ENCODE measurements at places on chromosomes 7 and 10.

- peak; percentile 59 for DNase-seq
Measured at GRCh38 chr10:101779544-101780186, 3.6 kb downstream of the NPM3 start.

GRCh38 chr10:103102195-103102594 is 90.9 kb downstream of the NT5C2 start:
- DNase-seq = no peak

DNA sequence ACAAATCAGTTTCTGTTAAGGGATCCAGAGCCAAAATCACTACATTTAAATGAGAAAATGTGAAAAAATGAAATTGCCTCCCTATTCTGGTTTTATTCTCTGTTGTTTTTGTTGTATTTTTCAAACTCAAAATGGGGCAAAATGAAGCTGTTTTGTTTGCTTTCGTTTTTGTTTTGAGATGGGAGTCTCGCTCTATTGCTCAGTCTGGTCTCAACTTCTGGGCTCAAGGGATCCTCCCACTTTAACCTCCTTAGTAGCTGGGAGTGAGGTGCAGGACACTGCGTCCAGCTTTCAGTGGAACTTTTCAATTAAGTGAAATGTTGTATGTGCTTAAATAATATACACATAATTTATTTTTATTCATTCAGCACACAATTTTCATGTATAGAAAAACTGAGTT is 205.0 kb downstream of the SORCS1 start:
- no peak for DNase-seq

DNA sequence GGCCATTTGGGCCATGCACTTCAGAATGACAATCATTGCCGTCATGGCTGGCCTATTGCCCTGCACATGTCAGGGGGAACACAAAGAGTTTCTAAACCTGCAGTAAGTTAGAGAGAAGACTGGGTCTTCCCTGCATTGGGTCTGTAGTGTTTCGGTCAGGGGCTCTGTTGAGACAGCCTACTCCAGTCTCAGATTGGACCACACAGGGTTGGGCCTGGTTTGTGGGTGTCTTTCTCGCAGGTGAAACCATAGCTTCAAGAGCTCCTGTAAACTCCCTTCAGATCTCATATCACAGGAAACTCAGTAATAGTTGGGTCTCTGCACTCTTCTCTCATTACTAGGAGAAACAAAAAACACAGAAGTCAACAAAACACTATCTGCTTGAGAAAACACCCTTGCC is 7.3 kb upstream of the TARP start:
- DNase-seq = no peak

GRCh38 chr7:101556453-101556968 is 72.6 kb downstream of the MYL10 start:
- DNase-seq = no peak

DNA sequence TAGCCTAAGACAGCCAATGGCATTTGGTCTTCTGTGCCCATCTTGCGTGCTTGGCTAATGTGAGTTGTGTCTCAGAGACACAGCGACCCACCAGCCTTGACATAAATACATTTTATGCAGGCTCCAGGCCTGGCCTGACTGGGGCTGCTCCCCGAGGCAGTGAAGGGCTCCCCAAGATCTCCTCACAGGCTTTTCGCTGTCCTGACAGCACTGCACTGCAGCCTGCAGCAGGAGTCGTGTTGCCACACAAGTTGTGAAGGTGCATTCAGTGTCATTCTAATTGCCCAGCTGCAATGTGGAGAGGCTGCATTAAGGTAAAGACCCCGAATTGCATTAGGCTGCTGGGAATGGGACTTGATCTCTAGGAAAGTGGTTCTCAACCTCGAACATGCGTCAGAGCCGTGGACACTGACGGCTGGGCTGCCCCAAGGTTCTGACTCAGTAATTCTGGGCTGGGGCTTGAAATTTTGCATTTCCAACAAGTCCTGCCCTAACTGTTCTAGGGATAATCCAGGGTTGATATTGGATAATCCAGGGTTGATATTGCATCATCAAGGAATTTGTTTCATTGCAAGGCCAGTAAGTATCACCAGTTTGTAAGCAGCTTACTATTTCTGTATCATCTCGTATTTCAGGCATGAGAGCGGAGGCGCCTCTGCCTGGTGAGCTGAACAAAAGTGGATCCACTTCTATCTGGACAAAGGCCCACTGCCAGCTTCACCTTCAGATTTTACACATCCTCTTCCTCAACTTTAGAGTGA is 108.7 kb upstream of the INSIG1 start:
- no peak for DNase-seq

GRCh38 chr10:18659819-18660535 is 746 bp downstream of the ARL5B start:
- DNase-seq = no peak

DNA sequence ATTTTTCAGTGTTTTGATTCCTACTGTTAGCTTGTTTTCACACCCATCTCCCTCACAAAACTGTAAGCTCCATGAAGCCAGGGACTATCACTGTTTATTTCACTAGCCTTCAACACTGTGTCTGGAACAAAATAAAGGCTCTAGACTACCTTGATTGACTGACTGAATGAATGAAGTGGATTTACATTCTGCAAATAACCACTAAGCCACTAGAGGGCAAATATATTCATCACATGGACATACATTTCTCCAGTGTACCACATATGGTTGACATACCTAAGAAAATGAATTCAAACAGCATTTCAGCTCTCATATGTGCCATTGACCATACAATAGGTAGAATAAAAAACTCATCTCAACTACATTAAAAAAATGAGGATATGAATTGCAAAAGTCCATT is 185.9 kb downstream of the RAB11FIP2 start:
- DNase-seq = no peak

DNA sequence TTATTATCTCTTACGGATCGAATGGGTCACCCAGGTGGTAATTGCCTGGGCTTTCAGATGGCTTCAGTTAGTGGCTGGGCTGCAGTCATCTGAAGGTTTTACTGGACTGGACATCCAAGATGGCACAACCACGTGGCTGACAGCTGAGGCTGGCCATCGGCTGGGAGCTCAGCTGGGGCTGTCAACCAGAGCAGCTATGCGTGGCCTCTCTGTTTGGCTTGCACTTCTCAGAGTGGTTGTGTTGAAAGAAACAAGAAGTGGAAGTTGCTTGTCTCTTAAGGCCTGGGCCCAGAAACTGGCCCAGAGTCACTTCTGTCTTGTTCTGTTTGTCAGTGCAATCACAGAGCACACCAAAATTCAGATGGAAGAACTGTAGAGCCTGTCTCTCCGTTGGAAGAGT is 5.7 kb upstream of the GDI2 start:
- no peak for DNase-seq

DNA sequence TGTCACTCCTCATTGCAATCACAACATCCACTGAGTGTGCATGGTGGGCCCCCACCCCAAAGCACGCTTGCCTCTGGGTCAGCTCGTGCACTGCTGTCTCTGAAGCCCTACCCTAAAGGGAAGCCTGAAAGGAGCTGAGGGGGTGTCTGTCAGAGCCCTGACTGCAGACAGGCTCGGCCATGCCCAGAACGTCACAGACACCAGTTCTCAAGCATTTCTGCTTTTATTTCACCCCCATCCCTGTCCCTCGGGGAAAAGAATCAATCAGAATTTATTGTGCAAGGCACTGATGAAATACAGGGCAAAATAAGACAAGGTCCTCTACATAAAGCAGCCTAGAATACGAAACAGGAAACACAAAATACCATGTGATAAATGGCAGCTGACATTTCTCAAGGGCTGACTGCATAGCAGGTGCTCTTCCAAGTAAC is 231.8 kb downstream of the WDR37 start:
- no peak for DNase-seq

DNA sequence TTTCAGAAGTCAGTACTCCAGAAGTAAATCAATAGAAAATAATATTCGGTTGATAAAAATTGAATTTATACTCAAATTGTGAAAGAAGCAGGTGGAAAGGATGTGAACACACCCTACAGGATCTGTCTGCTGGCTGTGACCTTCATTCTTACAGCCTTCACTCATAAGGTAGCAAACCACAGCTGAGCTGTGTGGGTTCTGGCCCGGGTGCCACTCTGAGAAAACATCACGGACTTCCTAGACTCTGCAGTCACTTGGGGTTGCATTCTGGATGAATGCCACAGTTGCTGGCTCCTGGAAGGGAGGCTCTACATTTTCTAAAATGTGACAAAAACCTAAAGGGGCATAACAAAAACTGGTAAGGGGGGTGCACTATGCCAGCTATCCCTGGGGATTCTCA is 36.0 kb upstream of the ABLIM1 start:
- no peak for DNase-seq

GRCh38 chr10:110755781-110756180 is 111.6 kb downstream of the RBM20 start:
- no peak for DNase-seq

Data from activated gamma-delta T cell (primary cell).